ENCODE measurements at places on chromosomes 4 and X.

DNA sequence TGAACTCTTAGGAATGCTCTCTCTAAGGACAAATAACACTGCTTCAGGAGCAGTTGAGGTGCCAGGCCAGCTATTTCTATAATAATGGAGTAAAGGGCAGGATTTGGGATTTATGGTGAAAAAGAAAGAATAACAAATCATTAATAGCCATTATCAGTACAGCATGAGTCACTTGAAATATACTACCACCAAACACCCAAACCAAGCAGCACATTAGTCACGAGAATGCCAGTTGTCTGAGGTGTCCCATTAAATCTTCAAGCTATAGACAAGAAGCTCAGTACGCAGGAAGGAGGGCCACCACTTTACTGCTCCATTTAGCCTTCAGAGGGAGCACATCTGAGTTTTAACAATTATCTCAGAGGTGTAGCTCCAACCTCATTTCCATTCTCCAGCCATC lies 106.8 kb upstream of the MAGEA10 start:
- no peak for DNase-seq

- no peak for DNase-seq
These were observed 330.5 kb upstream of the AADAT start for GRCh38 chr4:170420255-170420693.

- DNase-seq = no peak
These were observed 508.8 kb downstream of the C4orf33 start for GRCh38 chr4:129604632-129605255.

GRCh38 chrX:74421036-74421739 lies at the start of gene SLC16A2:
Gene SLC16A2, plus strand, starts transcription at chrX:74421493. Its CDS starts 145 bp downstream, at chrX:74421638.
- no peak for DNase-seq

DNA sequence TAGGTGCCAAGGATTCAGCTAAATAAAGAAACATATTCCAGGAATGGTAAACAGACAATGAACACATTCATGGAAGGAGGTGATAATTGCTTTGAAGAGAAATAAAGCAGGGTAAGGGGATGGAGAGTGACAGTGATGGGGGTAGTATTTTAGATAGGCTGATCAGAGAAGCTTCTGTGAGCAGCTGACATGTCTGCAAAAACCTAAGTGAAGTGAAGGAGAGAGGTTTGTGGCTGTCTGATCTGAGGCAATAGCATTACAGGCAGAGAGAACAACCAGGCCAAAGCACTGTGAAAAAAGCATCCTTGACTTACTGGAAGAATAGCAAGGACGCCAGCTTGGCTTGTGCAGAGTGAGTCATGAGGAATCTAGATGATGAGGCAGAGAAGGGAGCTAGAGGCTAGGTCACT lies 271.9 kb upstream of the GATB start:
- DNase-seq = no peak

GRCh38 chrX:148811236-148811635 lies 310.8 kb downstream of the AFF2 start:
- no peak for DNase-seq

DNA sequence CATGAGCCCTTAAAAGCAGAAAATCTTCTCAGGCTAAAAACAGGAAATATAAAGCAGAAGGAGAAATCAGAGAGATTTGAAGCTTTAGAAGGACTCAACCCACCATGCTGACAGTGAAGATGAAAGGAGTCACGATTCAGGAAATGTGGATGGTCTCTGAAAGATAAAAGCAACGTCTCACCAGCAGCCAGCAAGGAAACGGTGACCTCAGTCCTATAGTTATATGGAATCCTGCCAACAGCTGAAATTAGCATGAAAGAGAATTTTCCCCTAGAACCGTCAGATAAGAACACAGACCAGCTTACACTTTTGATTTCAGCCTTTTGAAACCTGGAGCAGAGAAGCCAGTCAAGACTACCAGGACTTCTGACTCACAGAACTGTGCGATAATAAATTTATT lies 715.7 kb upstream of the HTR2C start:
- no peak for DNase-seq

GRCh38 chr4:94378047-94378446 lies 35.4 kb upstream of the HPGDS start:
- DNase-seq = no peak

DNA sequence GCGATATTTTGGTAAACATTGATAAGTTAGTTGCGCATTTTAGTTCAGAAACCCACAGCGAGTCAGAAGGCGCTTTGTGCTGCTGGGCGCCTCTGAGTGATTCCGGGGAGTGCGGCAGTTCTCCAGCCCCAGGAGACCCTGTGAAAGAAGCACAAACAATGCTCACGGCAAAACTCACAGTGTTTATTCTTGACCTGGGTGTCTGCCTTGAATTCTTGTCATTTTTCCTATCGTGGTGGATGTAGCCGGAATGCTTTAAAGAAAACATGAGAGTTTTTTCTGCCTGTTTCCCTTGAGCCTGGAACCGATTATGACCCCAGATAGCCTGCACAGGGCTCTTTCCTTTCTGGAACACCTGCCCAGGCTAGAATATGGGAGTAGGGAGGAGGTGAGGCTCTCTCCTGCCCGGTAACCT lies 6.7 kb downstream of the TBL1X start:
- no peak for DNase-seq

DNA sequence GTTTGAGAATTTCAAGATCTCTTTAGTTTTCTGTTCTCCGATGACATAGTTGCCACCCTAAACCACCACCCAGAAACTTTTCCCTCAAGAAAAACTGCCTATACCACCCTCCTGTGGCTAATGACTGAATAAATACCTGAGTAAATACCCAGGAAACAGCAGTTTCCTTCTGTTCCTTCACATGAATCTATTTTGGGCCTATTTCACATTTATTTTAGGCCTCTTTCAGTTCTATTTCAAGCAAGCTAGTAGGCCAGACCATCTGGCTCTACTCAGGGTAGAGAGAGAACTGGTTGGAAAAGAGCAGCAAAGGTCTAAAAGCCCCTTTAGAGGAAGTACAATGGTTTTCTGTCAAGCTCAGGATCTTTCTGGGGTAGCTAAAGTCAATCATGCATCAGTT lies 23.4 kb downstream of the ARHGEF9 start:
- no peak for DNase-seq

DNA sequence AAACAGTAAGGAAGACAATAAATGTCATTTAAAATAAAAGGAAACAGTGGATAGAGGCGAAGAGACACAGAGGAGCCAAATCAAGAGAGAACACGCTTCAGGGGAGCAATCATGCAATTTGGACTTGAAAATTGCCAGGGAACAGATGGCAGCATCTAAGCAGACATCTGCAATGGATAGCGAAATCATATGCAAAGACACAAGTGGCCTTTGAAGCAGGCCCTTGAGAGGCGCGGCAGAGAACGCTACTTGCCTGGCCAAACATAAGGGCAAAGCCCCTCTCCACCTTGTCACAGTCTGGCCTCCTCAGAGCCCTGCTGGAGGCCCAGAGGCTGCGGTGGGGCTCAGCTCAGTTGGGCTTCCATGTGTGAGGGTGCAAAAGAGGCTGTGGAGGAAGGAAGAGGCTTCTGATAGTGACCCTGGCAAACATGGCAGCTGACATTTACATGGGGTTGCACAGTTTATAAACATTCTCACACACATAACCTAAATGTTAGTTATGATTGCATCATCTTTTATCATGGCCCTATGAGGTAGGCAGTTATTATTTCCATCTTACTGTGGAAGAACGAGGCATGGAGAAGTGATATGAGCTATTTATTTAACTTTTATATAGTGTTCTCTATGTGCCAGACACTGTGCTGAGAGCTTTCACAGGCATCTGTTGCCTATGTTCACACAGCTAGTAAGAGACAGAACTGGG lies 18.3 kb downstream of the ADGRG4 start:
- no peak for DNase-seq

- DNase-seq = no peak
These were observed 24.1 kb downstream of the MSMO1 start for GRCh38 chr4:165351359-165352130.

- no peak for DNase-seq
These were observed 978.1 kb downstream of the C4orf33 start for GRCh38 chr4:130074096-130074495.

Measured in hematopoietic multipotent progenitor cell treated with erythropoietin and hydrocortisone succinate and interleukin-3 and kit ligand, for 17 days (in vitro differentiated cells).